ENCODE measurements at places on chromosomes 16 and 17.

DNA sequence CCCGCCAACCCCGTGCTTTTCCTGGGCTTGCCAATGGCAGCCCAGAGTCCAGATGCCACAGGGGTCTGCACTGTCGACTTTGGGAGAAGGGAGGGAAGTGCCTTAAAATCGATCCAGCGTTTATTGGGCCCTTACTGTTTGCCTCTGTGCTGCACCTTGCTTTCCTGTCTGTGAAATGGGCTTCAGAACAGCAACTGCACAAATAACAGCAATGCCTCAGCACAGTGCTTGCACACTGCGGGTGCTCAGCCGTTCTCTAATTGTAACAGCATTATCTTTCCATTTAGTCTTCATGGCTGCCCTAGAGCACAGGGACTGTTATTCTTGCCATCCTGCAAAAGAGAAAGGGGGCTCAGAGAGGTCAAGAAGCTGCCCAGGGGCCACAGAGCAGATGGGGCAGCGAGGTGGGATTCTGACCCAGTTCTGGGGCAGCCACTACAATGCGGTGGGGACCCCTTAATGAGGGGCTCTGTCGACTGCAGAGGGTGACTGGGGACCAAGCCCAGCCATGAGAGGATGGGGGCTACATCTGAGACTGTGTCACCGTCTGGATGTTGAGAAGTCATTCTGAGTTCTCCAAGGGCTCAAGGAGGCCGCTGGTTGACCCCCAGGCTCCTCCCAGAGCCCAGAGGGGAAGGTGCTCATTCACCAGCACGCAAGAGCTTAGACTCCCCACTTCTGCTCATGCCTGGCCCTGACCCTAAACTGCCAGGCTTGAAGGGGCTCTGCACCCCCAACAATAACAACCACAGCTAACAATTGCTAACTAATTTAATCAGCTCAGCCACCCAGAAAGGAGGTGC is 9.4 kb upstream of the FOXF1 start:
- DNase-seq = no peak

GRCh38 chr17:6090253-6090652 is 20.1 kb downstream of the WSCD1 start:
- no peak for DNase-seq

GRCh38 chr16:88705801-88706228 is 393 bp downstream of the RNF166 start:
- no peak for DNase-seq

- DNase-seq = no peak
These were observed 15.8 kb upstream of the CCL5 start for GRCh38 chr17:35895636-35896587.

DNA sequence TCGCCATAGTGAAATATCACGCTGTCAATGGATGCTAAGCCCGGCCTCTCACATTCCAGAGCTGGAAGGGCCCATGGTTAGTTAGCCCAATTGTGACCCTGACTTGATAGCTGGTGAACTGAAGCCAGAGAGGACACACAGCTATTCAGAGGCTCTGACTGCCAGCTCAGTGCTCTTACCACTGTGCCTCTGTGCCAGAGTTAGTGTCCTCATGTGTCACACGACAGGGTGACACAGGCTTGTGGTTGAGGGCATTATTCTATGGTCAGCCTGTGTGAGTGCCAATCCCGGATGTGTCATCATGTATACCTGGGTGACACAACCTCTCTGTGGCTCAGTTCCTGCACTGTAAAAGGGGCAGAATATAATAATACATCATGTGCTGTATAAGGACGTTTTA is 2.5 kb upstream of the MT1X start:
- DNase-seq = no peak

DNA sequence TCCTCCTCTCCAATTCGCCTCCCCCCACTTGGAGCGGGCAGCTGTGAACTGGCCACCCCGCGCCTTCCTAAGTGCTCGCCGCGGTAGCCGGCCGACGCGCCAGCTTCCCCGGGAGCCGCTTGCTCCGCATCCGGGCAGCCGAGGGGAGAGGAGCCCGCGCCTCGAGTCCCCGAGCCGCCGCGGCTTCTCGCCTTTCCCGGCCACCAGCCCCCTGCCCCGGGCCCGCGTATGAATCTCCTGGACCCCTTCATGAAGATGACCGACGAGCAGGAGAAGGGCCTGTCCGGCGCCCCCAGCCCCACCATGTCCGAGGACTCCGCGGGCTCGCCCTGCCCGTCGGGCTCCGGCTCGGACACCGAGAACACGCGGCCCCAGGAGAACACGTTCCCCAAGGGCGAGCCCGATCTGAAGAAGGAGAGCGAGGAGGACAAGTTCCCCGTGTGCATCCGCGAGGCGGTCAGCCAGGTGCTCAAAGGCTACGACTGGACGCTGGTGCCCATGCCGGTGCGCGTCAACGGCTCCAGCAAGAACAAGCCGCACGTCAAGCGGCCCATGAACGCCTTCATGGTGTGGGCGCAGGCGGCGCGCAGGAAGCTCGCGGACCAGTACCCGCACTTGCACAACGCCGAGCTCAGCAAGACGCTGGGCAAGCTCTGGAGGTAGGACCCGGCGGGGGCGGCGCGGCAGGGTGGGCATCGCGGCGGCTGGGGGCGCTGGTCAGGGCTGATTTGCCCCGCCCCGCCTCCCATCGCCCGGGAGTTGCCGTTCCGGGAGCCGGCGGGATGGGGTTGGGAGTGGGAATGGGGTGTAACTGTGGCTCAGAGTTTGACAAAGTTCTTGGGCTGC is 567 bp downstream of the SOX9 start:
- DNase-seq = no peak

DNA sequence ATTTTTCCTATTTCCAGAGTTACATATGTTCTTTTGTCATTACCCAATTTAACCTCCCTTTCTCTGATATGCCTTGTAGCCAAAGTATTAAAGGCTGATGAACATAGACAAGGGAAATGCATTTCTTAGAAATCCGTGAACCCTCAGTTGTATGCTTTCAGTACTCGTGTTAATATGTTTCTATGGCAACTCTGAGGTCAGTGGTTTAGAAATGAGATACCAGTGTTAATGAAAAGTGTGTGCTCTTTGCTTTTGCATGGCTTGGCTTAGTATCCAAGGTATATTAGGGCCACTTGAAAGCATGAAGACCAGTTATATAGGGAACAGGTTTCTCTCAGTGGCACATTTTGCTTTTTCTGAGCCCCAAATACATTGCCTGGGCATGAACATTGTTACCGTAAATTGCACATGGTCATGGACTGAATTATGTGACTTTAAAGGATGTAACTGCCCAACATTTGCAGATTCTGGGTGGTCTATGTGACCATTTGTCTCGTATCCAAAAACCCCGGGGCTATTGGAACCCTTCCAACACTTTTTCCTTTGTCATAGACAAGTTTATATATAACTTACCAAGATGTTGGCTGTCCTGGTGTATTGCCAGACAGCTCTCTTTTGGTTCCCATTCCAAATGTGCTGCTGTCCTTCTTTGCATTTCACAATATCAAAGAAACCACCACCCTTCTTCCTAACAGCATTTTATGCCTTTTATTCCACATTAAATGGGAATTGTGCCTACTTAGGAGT is 17.5 kb downstream of the ABHD15 start:
- no peak for DNase-seq

- no peak for DNase-seq
These were observed 19.9 kb downstream of the ADAM11 start for GRCh38 chr17:44778656-44779210.

- DNase-seq = no peak
These were observed 20.7 kb downstream of the TOM1L2 start for GRCh38 chr17:17951524-17951923.

- DNase-seq = no peak
These were observed 21.9 kb upstream of the SSTR2 start for GRCh38 chr17:73142872-73143381.

DNA sequence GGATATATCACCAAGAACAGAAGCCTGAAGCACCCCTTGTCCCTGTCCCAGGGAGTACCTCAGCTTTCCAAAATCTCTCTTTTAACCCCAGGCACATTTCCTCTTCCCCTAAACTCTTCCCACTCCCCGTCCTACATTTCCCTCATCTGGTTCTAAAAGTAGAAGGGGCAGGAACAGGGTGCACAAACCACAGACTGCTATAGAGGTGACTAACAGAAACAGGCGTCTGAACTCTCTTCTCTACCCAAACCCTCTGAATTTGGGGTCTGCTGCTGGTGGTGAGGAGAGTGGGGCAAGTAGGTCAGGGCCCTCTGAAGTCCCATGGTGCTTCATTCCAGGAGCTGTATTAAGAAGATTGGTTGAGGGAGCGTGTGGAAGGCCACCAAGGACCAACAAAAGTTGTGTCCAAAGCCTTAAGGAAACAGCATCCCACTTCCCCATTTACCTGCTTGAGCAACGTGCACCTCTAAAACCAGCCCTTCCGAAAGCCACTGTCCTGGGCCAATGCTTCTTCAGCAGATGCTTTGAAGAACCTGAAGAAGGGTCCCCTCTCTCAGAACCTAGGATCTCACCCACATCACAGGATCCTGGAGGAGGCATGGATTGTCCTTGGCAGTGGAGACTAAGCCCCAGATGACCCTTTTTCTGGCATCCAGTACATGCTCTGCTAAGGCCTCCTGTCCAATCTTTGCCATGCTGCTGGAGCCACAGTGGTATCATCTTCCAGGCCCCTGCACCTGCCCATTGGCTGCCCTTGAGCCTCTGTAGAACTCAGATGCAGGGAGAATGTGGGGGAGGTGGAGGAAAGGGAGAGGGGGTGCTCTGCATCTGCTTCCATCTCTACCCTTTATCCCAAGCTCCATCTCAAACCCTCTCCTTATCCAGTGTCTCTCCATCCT is 5.7 kb upstream of the NR1D1 start:
- no peak for DNase-seq

DNA sequence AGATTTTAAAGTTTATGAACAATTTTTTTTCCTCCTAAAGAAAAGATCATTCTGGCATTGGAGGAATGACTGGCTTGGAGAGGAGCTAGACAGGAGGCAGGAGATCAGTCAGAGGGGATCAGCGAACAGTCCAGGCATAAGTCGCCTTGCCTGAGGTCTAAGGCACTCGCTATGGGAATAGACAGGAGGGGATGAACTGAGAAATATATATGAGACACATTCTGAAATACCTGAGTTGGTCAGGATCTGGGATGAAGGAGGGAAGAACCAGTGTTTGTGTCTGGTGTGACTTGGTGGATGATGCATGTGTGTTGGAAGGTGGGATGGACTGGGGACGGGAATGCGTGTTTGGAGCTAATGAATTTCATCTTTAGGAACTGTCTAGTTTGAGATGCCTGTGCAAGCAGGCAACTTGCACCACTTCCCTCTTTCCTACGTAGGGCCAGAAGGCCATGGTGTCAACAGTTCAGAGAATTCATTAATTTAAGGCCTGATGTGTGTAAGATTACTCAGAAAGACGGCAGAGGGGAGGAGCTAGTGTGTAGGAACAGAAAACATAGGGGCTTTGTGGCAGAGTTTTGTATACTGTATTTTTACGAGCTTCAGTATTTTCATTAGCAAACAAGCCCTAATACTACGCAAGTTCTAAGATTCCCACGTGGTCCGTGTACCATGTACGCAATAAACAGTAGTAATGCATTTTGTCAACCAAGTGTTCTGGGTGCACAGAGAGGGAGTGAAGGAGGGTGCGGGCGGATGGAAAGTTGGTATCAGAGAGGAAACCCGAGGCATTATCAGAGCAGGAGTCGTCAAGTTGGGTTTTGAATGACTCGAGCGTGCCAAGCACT is 825 bp downstream of the HEATR6 start:
- no peak for DNase-seq

DNA sequence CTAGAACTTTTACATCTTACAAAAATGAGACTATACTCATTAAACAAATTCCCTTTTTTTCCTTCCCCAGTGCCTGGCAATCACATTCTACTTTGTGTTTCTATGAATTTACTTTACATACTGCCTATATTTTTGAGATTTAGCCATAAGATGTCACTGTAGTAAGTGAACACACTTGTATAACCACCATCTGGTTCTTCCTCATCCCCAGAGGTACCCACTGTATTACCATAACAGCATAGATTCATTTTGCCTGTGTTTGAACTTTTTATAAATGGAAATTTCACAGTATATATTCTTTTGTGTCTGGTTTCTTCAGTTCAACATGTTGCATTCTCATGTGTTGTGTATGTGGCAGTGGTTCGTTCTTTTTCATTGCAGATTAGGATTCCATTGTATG is 15.8 kb downstream of the CYB5B start:
- DNase-seq = no peak

DNA sequence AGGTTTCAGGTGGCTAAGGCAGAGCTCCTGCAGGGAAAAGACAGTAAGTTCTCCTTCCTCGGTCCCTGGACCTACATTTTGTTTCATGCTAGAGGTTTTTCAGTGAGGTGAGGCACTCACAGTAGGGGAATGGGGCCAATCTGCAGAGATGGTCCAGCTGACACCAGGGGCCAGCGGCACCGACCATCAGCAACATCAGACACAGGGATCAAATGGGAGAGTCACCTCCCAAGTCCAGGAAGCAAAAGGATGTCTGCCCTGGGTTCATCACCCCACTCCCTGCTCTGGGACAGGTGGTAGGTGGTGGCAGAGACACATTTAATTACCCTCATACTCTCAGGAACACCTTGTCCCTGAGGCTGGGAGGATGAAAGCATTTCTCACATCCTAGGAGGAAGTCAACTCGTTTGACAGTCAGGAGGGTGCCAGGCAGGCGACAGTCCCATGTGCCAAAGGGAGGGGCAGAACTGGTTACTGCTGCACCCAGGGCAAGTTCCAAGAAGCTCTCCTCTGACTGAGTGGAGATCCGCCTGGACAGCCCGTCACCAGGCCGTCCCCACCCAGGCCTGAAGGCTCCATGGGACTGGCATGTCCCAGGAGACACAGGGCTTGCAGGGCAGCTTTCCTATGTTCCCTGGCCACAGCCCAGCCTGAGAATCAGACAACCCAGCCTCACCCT is 19.2 kb downstream of the ATP6V0D1 start:
- DNase-seq = no peak

DNA sequence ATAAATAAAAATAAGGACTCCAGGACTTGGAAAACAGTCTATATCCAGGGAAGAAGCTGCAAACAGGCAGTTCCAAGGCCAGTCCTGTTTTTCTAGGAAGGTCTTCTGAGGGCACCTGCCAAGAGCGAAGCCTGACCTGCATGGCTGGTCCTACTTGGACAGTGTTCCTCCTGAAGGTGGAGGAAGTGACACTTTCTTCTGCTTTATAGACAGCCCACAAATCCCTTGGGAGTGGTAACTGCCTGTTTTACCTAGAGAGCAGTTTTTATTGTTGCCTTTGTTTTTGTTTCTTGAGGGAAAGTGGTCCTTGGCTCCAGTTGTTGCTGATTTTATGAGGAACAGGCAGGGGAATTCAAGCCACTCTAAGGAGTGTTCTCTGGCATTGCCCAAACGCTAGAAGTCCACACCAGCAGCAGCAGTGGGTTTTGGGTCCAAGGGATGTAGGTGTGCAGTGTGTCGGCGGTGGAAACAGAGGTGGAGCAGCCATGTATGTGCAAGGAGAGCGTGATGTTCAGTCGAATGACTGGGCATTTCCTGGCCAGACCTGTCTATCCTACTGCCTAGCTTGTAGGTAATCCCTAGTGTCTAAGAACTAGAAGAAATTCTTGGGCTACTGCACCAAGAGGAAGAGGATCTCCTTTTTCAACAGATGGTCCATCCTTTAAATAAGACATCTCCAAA is 35.3 kb downstream of the LDHD start:
- DNase-seq = no peak
